ENCODE measurements at places on chromosomes 5 and 9. TPM values are rescaled to one million over a fixed set of nuclear protein-coding genes. Genes with fewer than 3 reads are reported as not detected.

GRCh38 chr9:124428751-124429529 lies 13.7 kb upstream of the PSMB7 start:
- peaks cover 4% of the 10 kb centered on the region for H3K27me3 ChIP-seq
- H3K4me3 ChIP-seq = no peak overlapping the region
- DNase-seq = no peak
- H3K27ac ChIP-seq = no peak overlapping the region

DNA sequence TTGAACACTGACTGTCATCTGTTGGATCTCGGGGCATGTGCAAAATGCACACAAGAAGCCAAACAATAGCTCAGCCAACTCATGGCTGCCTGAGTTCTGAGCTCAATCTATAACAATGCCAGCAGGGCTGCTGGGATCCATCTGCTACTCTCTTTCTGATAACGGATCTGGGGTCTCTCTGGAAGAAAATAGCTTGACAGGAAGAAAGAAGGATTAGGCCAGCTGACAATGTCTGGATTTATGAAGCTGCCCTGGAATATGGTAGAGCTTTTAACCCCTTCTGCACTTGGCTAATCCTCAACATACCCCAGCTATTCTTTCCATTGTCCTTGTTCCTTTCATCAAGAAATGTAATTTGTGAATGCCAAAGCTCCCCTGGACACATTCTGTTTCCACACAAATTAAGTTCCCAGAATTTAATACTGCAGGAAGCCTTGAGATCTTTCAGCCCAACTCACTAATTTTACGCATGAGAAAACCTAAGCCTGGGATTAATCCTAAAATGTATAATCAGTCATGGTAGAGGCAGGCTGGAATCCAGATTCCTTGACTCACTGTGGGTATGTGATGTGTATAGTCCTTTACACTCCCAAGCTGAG lies 62.7 kb upstream of the PCA3 start:
- H3K27ac ChIP-seq = no peak overlapping the region
- H3K4me3 ChIP-seq = no peak overlapping the region
- H3K4me1 ChIP-seq = no peaks in the 10 kb centered on the region
- H3K27me3 ChIP-seq = peaks cover 17% of the 10 kb centered on the region

- H3K27me3 ChIP-seq = no peaks in the 10 kb centered on the region
- no peak overlapping the region for H3K4me3 ChIP-seq
- H3K36me3 ChIP-seq = peaks cover 46% of the 10 kb centered on the region
- no peak for DNase-seq
Measured at GRCh38 chr5:180495991-180496741, 2.0 kb downstream of the CNOT6 start.

- no peak for DNase-seq
- H3K36me3 ChIP-seq = no peaks in the 10 kb centered on the region
- H3K27me3 ChIP-seq = peaks cover 4% of the 10 kb centered on the region
- no peak overlapping the region for H3K27ac ChIP-seq
- no peak overlapping the region for H3K4me3 ChIP-seq
Measured at GRCh38 chr5:74516211-74516636, 124.3 kb downstream of the ENC1 start.

DNA sequence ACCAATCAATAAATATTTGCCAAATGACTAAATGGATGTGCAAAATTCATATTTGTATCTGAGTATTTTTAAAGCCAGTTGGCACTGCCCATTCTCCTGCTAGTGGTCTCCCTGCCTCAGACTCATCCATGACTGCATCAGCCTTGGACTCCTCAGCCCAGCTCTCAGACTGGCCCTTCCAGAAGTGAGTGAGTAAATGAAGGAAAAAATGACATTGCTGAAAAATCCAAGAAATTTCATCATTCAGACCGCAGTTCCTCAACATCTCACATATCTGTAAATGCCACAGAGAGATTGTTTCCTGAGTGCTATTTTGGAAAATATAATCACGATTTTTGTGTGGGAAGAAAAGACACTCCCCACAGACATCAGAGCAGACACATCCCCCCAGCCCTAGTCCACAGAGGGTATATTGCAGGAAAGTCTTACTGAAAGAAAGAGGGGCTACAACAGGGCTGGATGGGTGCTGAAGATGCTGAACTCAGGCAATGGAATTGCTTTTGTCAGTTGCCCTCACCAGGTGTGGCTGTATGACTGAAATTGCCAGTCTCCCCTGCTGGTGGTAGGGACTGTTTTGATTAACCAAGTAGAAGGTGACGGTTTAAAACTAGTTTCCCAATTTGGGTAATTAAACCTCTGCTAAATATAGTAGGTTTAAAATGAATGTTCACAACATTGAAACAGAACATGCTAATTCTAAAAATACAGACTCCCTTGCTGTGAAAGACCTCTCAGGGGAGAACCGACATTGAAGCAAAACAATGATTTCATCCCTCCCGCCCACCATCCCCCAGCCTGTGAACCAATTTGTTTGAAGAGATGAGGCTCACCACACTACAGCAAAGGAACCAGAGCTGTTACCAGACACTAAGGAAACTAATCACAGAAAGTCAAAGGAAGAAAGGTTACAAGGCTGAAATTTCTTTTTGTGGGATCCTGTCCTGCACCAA lies 158.8 kb downstream of the DEPDC1B start:
- H3K4me3 ChIP-seq = no peak overlapping the region
- H3K36me3 ChIP-seq = no peaks in the 10 kb centered on the region
- H3K27ac ChIP-seq = no peak overlapping the region
- H3K4me1 ChIP-seq = no peaks in the 10 kb centered on the region
- no peak for DNase-seq

DNA sequence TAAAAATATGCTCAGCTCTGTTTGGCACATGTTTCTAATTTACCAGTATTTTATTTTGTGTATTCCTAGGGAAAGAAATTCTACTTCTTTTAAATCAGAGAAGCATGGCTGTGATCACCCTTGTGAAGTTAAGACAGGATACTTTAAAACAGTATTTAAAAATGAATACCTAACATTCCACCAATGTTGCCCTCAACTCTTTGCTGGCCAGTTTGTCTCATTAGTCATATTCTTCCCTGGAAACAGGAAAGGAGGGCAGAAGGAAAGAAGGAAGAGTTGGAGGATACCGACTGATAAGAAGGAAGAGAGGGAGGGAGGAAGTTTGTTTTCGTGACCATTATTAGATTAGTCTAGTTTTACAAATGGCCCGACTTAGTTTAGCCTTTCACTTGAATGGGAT lies 137.4 kb downstream of the PLK2 start:
- no peaks in the 10 kb centered on the region for H3K36me3 ChIP-seq
- H3K27me3 ChIP-seq = no peaks in the 10 kb centered on the region
- DNase-seq = no peak
- H3K4me3 ChIP-seq = no peak overlapping the region
- H3K4me1 ChIP-seq = no peaks in the 10 kb centered on the region

GRCh38 chr9:131917009-131917408 lies 162.7 kb downstream of the MED27 start:
- H3K27ac ChIP-seq = no peak overlapping the region
- H3K4me3 ChIP-seq = no peak overlapping the region
- H3K27me3 ChIP-seq = no peaks in the 10 kb centered on the region
- no peak for DNase-seq
- no peaks in the 10 kb centered on the region for H3K4me1 ChIP-seq

DNA sequence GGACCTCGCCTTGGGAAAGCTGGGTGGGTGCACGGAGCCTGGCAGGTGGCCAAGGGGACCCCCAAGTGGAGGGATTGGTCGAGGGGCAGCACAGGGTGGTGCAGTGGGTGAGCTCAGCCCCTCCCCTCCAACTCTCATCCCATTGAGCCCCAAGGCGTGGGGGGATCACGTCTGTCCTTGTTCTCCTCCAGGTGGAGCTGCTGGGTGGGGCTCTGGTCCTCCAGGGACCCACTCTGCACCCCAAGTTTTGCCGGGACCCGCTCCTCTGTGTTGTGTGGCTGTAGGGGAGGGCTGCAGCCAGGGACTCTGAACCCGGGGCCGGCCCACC lies 3.6 kb upstream of the FUT7 start:
- H3K27me3 ChIP-seq = peaks cover 16% of the 10 kb centered on the region
- H3K4me3 ChIP-seq = no peak overlapping the region
- peaks cover 69% of the 10 kb centered on the region for H3K4me1 ChIP-seq
- no peaks in the 10 kb centered on the region for H3K36me3 ChIP-seq
- H3K27ac ChIP-seq = no peak overlapping the region

- H3K4me3 ChIP-seq = no peak overlapping the region
- no peaks in the 10 kb centered on the region for H3K36me3 ChIP-seq
- no peaks in the 10 kb centered on the region for H3K4me1 ChIP-seq
- no peak for DNase-seq
- no peaks in the 10 kb centered on the region for H3K27me3 ChIP-seq
Measured at GRCh38 chr9:79656169-79656568, 84.4 kb downstream of the TLE4 start.

GRCh38 chr5:95879661-95880060 lies 57.1 kb upstream of the GLRX start:
- no peak for DNase-seq
- H3K36me3 ChIP-seq = no peaks in the 10 kb centered on the region
- H3K27ac ChIP-seq = no peak overlapping the region
- H3K4me3 ChIP-seq = no peak overlapping the region
- H3K4me1 ChIP-seq = peaks cover 15% of the 10 kb centered on the region
- H3K27me3 ChIP-seq = 0 out of 3 replicates have a peak, but pooled peaks cover 2% of the 10 kb centered on the region

DNA sequence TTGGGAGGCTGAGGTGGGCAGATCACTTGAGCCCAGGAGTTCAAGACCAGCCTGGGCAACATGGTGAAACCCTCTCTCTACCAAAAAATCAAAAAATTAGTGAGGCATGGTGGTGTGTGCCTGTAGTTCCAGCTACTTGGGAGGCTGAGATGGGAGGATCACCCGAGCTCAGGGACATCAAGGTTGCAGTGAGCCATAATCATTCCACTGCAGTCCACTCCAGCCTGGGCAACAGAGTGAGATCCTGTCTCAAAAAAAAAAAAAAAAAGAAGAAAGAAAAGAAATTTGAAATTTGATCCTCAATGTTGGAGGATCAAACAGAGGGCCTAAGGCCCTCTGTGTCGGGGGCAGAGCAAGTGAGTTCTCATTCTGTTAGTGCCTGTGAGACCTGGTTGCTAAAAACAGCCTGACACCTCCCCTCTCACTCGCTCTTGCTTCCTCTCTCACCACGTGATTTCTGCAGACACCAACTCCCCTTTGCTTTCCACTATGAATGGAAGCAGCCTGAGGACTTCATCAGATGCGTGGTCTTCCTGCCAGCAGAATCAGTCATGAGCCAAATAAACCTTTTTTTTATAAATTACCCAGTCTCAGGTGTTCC lies 8.4 kb upstream of the GOLPH3 start:
- H3K27ac ChIP-seq = no peak overlapping the region
- no peaks in the 10 kb centered on the region for H3K27me3 ChIP-seq
- no peak overlapping the region for H3K4me3 ChIP-seq
- H3K36me3 ChIP-seq = no peaks in the 10 kb centered on the region
- no peaks in the 10 kb centered on the region for H3K4me1 ChIP-seq

Gene NDST1
- total RNA-seq = 43.2 TPM

Gene TNFSF8
- 0.09 TPM for total RNA-seq

Gene ASS1
- 3.7 TPM for total RNA-seq

Gene DMRT2
- not detected for total RNA-seq

Gene GPR151
- total RNA-seq = not detected

Gene IL3
- total RNA-seq = not detected

Gene PCDHGA12
- 0.13 TPM for total RNA-seq

Measured in K562 (cell line).